ENCODE measurements at places on chromosomes 2 and 18. TPM values are rescaled to one million over a fixed set of nuclear protein-coding genes. Genes with fewer than 3 reads are reported as not detected.

CD8A gene
- 1.8 TPM for total RNA-seq

IL36B gene
- total RNA-seq, result not detected

SEMA4C gene
- 13.7 TPM for total RNA-seq

ANKRD53 gene
- total RNA-seq, result 4.7 TPM

EPHA4 gene
- 4.0 TPM for total RNA-seq

AGXT gene
- 1.6 TPM for total RNA-seq

CRACDL gene
- total RNA-seq, result 14.8 TPM

PFN4 gene
- not detected for total RNA-seq

CCDC121 gene
- total RNA-seq, result 1.3 TPM

DNAH7 gene
- 11.2 TPM for total RNA-seq

ALLC gene
- not detected for total RNA-seq

TTR gene
- 352 TPM for total RNA-seq

KCNK3 gene
- 10.5 TPM for total RNA-seq

GALNT5 gene
- 3.1 TPM for total RNA-seq

MYO7B gene
- total RNA-seq, result 0.33 TPM

CXCR4 gene
- total RNA-seq, result 10.6 TPM

DSG3 gene
- total RNA-seq, result not detected

LONRF2 gene
- total RNA-seq, result 12.5 TPM

All from body of pancreas (tissue), 4 donors.